ENCODE measurements at places on chromosomes 2 and 18. TPM values are rescaled to one million over a fixed set of nuclear protein-coding genes. Genes with fewer than 3 reads are reported as not detected.

GRCh38 chr2:102385522-102385921, 29.9 kb downstream of the IL18R1 start:
- no peak overlapping the region for H3K27ac ChIP-seq
- peaks cover 34% of the 10 kb centered on the region for H3K36me3 ChIP-seq
- no peaks in the 10 kb centered on the region for H3K4me1 ChIP-seq
- H3K27me3 ChIP-seq, result no peaks in the 10 kb centered on the region
- H3K4me3 ChIP-seq, result no peak overlapping the region

- peaks cover 42% of the 10 kb centered on the region for H3K27me3 ChIP-seq
- no peaks in the 10 kb centered on the region for H3K36me3 ChIP-seq
- DNase-seq, result no peak
- H3K27ac ChIP-seq, result no peak overlapping the region
Measured at GRCh38 chr2:120660771-120661459, 74.8 kb upstream of the GLI2 start.

- H3K27me3 ChIP-seq, result no peaks in the 10 kb centered on the region
- H3K27ac ChIP-seq, result no peak overlapping the region
- peaks cover 4% of the 10 kb centered on the region for H3K36me3 ChIP-seq
Measured at GRCh38 chr2:99187011-99187410, 6.0 kb downstream of the MRPL30 start.

DNA sequence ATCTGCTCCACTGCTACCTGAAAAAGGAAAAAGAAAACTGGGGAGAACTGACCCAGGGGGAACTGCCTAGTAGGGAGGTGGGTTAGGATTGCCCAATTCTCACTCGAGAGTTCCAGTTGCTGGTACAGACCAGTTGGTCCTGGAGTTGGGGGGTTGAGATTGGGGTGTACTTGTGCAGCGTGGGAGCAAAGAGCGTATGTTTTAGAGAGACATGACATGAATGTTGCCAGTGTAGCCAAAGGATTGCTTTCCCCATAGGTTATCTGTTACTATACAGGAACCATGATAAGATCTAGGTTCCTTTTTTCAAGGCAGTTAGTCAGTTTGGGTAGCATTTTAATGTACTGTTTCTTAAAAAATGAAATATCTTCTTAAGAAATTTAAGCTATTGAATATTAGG, 68.6 kb downstream of the APLF start:
- no peak for DNase-seq
- H3K4me1 ChIP-seq, result peaks cover 1% of the 10 kb centered on the region
- H3K27ac ChIP-seq, result no peak overlapping the region
- peaks cover 29% of the 10 kb centered on the region for H3K36me3 ChIP-seq

Gene KIF3C
- 4.1 TPM for total RNA-seq

Gene SNRNP200
- total RNA-seq, result 246 TPM

Gene GCG
- total RNA-seq, result not detected
